B cell (primary cell): ENCODE measurements at places on chromosomes 16 and 17. TPM values are rescaled to one million over a fixed set of nuclear protein-coding genes. Genes with fewer than 3 reads are reported as not detected.

KCNJ16 gene
- total RNA-seq = not detected in 2 replicates

ZPBP2 gene
- 1.7 and 2.0 TPM in 2 replicates for total RNA-seq

TMC7 gene
- not detected in 2 replicates for total RNA-seq

ITGA2B gene
- total RNA-seq = 0.20 and 0.78 TPM in 2 replicates

DNA sequence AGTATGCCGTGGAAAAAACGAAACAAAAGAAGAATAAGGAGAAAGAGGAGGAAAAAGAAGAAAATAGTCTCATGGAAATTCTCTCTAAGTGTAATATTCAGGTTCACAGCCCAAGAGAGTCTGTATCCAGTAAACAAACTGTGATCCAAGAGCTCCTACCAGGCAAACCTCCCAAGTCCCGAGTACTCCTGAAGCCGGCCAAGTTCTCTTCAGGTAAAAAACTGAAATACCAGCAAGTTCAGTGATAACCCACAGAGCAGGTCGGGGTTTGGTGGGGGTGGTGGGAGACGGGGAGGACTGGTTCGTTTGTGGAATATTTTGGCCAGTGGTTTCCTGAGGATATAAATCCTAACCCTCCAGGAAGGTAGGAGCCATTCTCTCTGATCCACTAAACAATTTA lies 8.5 kb upstream of the TVP23B start:
- H3K4me3 ChIP-seq = no peak overlapping the region
- no peaks in the 10 kb centered on the region for H3K4me1 ChIP-seq
- no peaks in the 10 kb centered on the region for H3K36me3 ChIP-seq
- H3K27ac ChIP-seq = no peak overlapping the region

- no peak overlapping the region for H3K4me3 ChIP-seq
- no peak overlapping the region for H3K27ac ChIP-seq
- DNase-seq = no peak
- no peaks in the 10 kb centered on the region for H3K36me3 ChIP-seq
- H3K4me1 ChIP-seq = no peaks in the 10 kb centered on the region
Measured at GRCh38 chr16:80556481-80556880, 15.7 kb downstream of the DYNLRB2 start.

- peaks cover 10% of the 10 kb centered on the region for H3K4me1 ChIP-seq
- DNase-seq = peak; percentile 32
- H3K36me3 ChIP-seq = no peaks in the 10 kb centered on the region
- H3K27me3 ChIP-seq = no peaks in the 10 kb centered on the region
- no peak overlapping the region for H3K4me3 ChIP-seq
- no peak overlapping the region for H3K27ac ChIP-seq
Measured at GRCh38 chr17:48791128-48792032, 25.6 kb downstream of the TTLL6 start.

DNA sequence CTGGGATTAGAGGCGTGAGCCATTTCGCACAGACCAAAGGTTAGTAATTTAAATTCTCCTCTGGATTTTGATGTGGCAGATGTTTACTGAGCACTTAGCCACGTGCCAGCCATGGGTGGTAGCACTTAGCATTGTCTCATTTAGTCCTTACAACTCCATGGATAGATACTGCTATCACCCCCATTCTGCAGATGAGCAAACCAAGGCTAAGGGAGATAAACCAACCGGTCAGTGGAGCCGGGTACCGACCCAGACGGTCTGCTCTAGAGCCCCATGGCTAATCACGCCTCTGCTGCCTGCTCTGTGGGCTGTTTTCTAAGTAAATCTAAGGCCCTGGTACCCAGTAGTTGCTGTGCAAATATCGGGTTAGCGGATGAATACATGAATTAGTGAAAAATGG lies 12.6 kb upstream of the ADGRG1 start:
- no peaks in the 10 kb centered on the region for H3K36me3 ChIP-seq
- H3K27ac ChIP-seq = no peak overlapping the region
- H3K4me1 ChIP-seq = no peaks in the 10 kb centered on the region
- DNase-seq = no peak
- H3K27me3 ChIP-seq = no peaks in the 10 kb centered on the region

DNA sequence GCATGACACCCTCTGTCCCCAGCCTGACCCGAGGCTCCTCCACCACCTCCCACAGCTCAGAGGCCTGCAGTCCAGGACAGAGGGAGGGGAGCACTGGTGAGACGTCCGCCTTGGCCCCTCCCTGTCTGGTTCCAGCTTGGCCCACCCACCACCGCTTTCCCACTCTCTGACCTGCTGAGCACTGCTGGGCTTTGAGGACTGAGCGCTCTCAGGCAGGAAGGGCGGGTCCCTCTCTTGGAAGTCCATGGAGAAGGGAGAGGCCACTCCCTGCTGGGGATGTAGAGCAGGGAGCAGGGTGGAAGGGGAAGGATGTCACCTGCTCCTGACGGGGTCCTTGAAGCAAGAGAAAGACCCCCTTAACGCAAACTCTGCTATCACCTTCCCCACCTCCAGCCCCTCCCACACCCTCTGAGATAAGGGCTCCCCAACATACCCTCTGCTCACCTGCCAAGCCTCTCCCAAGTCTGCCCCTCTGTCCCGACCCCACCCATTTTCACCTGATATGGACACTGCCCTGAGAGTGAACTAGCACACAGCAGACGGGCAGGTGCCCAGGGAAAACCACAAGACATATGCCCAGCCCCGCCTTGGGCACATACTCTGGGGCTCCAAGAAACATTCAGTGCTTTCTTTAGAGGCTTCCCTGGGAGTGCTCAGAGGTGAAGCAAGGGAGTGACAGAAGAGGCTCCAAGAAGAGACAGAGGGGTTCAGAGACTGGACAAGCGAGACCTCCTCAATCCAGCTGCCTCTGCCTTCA lies 1.4 kb downstream of the OSBPL7 start:
- no peak for DNase-seq
- no peaks in the 10 kb centered on the region for H3K27me3 ChIP-seq
- no peak overlapping the region for H3K4me3 ChIP-seq
- H3K4me1 ChIP-seq = peaks cover 23% of the 10 kb centered on the region

DNA sequence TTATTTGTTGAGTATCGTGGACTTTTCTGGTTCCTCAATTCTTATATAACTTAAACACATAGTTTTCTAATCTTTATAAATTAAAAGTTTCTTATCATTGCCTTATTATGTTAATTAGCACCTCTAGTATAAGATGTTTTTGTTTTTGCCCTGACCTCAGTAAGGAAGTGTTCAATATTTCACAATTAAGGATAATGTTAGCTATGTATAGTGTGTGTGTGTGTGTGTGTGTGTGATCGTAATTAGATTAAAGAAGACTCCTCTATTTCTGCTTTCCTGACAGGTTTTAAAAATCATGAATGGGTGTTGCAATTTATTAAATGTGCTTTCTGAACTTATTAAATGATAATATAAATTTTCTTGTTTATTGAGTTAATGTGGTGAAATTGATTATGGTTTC lies 12.0 kb downstream of the IL21R start:
- peaks cover 13% of the 10 kb centered on the region for H3K36me3 ChIP-seq
- no peak for DNase-seq
- H3K27ac ChIP-seq = no peak overlapping the region
- peaks cover 32% of the 10 kb centered on the region for H3K4me1 ChIP-seq
- H3K27me3 ChIP-seq = no peaks in the 10 kb centered on the region
- no peak overlapping the region for H3K4me3 ChIP-seq

GRCh38 chr17:33725675-33726271 lies 432.7 kb upstream of the ASIC2 start:
- no peak overlapping the region for H3K4me3 ChIP-seq
- no peak for DNase-seq
- no peak overlapping the region for H3K27ac ChIP-seq
- no peaks in the 10 kb centered on the region for H3K27me3 ChIP-seq

DNA sequence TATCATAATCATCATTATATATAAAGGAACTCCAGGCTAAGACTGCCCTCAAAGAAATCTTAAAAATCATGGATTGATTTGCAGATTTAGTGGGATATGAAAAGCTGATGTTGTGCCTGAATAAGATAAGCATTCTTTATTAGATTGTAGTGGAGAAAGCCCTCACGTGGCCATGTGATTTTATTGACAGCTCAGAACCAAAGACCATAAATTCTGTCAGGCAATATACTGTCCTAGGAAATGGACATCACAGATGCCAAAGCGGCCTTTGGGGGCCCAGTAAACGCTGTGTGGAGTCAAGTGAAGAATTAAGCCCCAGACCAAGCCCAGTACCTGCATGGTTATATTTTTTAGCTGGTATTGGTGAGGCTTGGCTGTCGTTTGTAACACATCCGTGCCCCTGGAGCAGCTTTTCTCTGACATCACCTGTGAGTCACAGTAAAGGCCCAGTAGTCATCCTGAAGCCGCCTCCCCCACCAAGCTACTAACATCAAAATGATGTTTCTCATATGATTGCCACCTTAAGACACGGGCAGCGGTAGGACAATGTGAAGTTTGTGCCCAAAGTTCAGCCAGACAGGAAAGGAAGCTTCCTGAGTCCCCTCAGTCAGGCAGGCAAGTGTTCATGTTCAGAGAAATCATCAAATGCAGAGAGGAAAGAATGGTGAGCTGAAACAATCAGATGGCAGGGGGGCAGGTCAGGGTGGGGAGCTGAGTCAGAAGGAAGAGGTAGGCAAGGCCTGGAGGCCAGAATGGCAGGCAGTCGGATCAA lies 209.4 kb downstream of the IRX3 start:
- no peaks in the 10 kb centered on the region for H3K27me3 ChIP-seq
- no peak for DNase-seq
- no peak overlapping the region for H3K27ac ChIP-seq

DNA sequence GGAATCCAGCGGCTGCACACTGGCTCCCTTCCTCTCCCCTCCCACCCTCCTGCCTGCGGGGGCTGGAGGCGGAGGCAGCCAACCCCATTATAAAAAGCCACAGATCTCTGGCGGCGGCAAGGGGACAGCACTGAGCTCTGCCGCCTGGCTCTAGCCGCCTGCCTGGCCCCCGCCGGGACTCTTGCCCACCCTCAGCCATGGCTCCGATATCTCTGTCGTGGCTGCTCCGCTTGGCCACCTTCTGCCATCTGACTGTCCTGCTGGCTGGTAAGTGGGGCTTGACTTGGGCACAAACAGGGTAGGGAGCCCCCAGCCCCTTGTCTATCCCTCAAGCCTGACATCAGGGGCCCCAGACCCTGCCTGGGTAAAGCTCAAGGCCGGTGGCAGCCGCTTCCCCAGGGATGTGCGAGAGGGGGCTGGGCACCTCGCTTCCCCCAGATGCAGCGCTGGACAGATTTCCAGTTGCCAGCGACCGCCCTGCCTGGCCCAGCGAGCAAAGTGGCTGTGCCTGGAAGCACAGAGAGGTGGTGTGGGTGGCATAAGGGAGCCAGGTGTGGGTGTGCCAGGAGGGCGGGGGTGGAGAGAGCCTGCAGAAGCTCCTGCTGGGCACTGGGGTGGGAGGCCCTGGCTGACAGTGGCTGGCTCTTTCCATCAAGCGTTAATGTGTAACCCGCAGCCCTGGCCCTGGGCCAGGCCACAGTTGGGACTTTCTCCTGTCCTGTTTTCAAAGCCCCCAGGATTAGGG lies at the start of gene CX3CL1:
Gene CX3CL1 (plus strand): TSS at position 119 of the 745 bp plus-strand sequence. CDS start 79 bp downstream, at position 198.
- peaks cover 6% of the 10 kb centered on the region for H3K4me1 ChIP-seq
- H3K27me3 ChIP-seq = peaks cover 3% of the 10 kb centered on the region
- no peak within 1 kb of the TSS for H3K4me3 ChIP-seq
- no peaks in the 10 kb centered on the region for H3K36me3 ChIP-seq
- DNase-seq = no peak

DNA sequence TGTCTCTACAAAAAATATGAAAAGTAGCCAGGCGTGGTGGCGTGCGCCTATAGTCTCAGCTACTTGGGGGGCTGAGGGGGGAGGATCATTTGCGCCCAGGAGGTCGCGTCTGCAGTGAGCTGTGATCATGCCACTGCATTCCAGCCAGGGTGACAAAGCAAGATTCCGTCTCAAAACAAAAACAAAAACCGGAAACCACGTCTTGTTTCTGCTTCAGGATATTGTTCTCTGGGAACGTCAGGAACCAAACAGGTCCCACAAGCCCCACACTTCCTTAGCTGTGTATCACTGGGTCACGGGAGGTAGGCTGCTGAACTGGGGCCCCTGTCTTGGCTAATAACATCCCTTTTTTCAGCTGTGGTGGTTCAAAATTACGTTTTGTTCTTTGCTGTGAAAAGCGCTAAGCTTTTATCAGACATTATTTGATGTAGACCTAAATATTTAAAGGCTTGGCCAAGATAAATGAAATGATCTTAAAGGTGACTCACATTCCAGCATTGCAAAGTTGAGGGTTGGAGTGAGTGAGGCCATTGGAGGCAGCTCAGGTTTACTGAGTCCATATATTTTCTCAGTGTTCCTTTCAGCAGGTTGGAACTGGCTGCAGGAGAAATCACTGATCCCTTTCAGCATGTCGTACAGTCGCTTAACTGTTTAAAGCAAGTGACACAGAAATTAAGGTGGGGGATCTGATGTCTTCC lies 16.4 kb upstream of the SEC14L1 start:
- DNase-seq = no peak
- no peak overlapping the region for H3K27ac ChIP-seq
- peaks cover 8% of the 10 kb centered on the region for H3K4me1 ChIP-seq

GRCh38 chr17:45441526-45442310 lies 9.0 kb upstream of the ARHGAP27 start:
- peaks cover 12% of the 10 kb centered on the region for H3K4me1 ChIP-seq
- no peak overlapping the region for H3K4me3 ChIP-seq
- no peak for DNase-seq
- H3K27me3 ChIP-seq = no peaks in the 10 kb centered on the region
- no peak overlapping the region for H3K27ac ChIP-seq
